A673 (cell line): ENCODE measurements at places on chromosomes 2 and 18. TPM values are rescaled to one million over a fixed set of nuclear protein-coding genes. Genes with fewer than 3 reads are reported as not detected.

DNA sequence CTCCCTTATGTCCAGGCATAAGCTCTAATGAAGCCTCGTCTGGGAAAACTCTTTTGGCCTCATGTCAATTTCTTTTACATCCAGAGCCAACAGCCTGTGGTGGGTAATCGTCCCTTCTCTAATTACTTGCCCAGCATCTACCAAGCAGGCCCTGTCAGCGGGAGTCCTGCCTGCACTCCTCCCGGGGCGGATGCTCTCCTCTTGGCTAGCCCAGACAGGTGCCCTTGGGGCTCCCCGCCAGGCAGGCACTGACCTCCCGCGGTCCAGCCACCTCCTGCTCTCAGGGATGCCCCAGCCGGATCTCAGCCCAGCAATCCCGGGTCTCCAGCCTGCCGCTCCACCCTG is 74.2 kb downstream of the NCAPH start:
- peak; percentile 46 for DNase-seq

- DNase-seq = no peak
Measured at GRCh38 chr18:25990473-25990872, 99.9 kb downstream of the SS18 start.

DNA sequence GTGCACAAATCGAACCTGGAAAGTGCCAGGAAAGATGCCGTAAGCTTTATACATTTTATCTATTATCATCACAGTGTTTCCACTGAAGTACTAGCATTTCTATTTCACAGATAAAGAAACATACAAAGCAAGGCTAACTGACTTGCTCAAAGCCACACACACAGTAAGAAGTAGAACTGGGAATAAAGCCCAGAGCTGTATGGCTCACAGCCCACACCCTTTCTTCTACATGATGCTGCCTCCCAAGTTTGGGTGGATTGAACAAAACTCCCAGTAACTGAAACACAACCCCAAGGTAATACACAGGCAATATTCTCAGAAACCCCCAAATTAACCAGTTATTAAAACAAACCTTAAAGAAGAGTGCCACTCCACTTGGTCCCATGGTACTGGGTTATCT is 11.2 kb downstream of the SAP130 start:
- DNase-seq = no peak

DNA sequence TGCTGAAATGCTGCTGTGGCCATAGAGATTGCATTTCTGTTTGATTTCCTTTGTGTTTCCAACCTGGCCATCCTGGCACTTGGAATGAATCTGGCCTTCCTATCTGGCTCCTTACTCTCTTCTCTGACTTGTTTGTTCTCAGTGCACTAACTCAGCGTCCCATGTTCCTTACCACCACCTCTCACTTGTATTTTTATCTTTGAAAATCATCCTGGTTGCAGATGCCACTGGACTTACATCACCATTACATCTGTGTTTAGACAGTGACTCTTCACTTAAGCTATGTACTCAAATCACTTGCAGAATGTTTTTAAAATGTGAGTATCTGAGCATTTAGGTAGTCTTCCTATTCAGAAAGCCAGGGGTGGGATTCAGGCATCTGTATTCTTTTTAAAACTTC is 239.5 kb downstream of the WDR7 start:
- no peak for DNase-seq

ANKRD30BL gene
- 0.97 and 2.2 TPM in 2 replicates for total RNA-seq

SMIM21 gene
- total RNA-seq = not detected in 2 replicates

- DNase-seq = no peak
Measured at GRCh38 chr2:187354661-187355060, 93.4 kb downstream of the CALCRL start.

DNA sequence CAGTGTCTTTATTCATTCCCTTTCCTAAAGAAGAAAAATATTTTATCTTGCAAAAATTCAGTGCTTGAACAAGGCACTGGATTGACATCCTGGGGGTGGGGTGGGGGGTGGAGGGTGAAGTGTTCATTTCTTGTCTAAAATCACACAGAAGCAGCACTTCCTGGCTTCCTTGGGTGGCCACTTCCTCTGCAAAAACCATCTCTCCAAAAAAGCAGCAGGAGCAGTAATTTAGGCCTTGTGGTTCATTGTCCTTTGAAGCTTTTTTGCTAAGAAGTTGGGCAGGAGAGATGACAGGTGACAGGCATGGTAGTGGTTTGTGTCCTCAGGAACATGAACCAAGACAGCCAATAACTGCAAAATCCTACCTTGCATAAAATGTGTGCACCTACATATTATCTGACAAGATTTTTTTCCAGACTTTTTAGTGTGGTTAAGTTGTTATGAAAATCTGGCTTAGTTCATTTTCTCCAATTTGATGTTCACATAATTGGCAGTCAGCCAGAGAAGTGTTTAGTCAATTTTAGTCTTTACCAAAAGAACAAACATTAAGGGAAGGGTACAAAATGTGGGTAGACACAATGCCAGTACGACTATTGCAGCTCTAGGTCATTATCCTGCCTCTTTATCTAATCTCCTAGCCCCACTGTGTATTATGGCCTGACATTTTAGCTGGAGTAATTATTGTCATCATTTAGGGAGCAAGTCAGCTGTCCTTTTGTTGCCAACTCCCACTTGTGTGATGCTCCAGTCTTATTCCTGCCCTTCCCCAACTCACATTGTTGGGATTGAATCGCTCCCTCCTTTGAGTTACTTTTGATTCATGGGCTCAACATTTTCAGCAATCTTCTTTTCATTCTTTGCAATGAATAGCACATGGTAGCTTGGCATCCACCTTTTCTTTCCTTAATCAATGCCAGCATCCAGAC is 177.2 kb downstream of the MYO3B start:
- peak; percentile 88 for DNase-seq

DNA sequence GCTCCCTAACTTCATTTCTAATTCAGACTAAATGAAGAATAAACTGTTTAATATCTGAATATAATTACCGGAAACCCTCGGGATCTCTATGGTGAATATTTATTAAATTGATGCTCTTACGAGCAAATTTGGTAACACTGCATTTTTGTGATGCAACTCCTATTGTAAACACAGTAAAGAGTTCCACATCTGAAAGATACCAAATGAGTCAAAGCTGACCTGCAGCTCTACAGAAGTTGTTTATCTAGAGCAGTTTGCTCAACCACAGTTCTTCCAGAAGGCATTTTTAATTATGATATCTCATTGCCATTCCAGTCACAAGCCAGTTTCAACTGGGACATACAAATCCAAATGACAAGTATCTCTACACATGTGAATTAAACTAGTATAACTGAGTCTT is 129.7 kb downstream of the PKP4 start:
- no peak for DNase-seq

SPATA3 gene
- not detected in 2 replicates for total RNA-seq

IL1B gene
- total RNA-seq = 1.3 and 2.1 TPM in 2 replicates

DNA sequence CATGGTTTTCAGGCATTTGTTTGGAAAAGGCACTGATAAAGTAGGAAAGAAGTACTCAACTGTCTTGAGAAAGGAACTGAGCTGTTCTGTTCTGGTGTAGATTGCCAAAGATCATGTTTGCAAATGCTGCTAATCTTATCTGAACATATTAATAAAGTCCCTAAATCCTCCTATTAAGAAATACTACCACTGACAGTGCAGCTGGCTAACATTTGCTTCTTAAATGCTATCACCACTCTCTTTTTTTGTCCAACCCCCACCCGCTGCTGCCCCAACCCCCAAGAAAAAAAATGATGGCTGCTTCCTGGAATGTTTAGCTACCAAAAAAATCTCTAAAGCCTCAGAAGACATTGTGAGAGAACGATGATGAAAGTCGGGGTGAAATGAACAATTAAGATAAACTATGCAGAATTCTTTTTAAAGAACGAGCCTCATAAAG is 130.7 kb downstream of the CCBE1 start:
- DNase-seq = no peak

- no peak for DNase-seq
Measured at GRCh38 chr2:203918264-203918663, 18.3 kb upstream of the ICOS start.
